Activated CD8-positive, alpha-beta memory T cell treated with anti-CD3 and anti-CD28 coated beads for 1 hour (primary cell): ENCODE measurements at places on chromosomes 5 and 9.

GRCh38 chr9:113187929-113188595 lies 33.0 kb downstream of the FKBP15 start:
- DNase-seq, result no peak

GRCh38 chr9:116572095-116572748 lies 114.9 kb upstream of the TRIM32 start:
- DNase-seq, result no peak

- DNase-seq, result no peak
These were observed 158.6 kb downstream of the C5orf15 start for GRCh38 chr5:133809801-133810200.

- DNase-seq, result no peak
These were observed 18.8 kb upstream of the SPEF2 start for GRCh38 chr5:35598707-35599370.

- DNase-seq, result no peak
These were observed 20.8 kb downstream of the PAPPA start for GRCh38 chr9:116174347-116174746.

GRCh38 chr5:42991404-42992087 lies 48.6 kb downstream of the ANXA2R start:
- no peak for DNase-seq

DNA sequence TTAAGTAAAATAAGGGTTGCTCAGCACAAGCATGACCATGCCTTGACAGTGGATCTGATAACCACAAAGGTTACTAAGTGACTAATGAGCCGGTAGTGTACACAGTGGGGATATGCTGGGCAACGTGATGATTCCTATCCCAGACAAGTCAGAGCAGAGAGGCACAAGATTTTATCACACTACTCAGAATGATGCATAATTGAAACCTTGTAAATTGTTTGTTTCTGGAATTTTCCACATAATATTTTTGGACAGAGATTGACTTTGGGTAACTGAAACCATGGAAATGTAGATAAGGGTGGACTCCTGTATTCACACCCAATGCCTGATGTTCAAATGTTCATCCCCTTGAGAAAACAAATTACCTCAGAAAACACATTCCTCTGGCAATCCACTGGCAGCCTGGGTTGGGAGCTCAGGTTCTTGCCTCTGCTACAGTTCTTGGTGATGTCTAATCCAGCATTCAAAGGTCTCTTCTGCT lies 16.2 kb upstream of the ERAP1 start:
- no peak for DNase-seq

GRCh38 chr5:4614088-4614487 lies 526.0 kb upstream of the ADAMTS16 start:
- DNase-seq, result no peak

DNA sequence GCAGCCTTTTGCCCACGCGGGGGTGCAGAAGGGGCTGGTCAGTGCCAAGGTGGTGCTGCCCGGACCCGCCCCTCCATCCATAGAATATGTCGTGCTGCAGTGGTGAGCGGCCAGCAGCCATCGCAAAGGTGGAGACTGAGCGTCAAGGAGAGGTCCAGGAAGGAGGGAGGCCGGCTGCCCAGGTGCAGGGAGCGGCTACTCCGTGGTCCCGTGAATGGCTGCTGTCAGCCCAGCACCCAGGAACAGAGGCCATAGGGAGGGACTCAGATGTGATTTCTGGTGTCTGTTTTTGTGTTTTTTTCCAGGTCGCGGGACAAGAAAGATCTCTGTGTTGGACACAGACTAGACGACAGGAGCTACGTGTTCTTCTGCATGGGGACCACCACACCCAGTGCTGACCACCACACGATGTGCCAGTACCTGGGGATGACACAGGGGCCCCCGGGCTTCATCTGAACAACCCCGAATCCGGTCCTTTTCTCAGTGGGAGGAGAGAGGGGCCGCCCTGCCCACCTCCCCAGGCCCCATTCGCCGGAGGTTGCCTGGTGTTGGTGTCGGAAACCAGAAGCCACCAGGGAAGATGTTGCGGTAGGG lies 29.0 kb downstream of the PAEP start:
- DNase-seq, result no peak
